ENCODE measurements at places on chromosomes 3 and 15. TPM values are rescaled to one million over a fixed set of nuclear protein-coding genes. Genes with fewer than 3 reads are reported as not detected.
A peak's percentile ranks its signal among the peaks of the same experiment; 100 is the strongest.

DNA sequence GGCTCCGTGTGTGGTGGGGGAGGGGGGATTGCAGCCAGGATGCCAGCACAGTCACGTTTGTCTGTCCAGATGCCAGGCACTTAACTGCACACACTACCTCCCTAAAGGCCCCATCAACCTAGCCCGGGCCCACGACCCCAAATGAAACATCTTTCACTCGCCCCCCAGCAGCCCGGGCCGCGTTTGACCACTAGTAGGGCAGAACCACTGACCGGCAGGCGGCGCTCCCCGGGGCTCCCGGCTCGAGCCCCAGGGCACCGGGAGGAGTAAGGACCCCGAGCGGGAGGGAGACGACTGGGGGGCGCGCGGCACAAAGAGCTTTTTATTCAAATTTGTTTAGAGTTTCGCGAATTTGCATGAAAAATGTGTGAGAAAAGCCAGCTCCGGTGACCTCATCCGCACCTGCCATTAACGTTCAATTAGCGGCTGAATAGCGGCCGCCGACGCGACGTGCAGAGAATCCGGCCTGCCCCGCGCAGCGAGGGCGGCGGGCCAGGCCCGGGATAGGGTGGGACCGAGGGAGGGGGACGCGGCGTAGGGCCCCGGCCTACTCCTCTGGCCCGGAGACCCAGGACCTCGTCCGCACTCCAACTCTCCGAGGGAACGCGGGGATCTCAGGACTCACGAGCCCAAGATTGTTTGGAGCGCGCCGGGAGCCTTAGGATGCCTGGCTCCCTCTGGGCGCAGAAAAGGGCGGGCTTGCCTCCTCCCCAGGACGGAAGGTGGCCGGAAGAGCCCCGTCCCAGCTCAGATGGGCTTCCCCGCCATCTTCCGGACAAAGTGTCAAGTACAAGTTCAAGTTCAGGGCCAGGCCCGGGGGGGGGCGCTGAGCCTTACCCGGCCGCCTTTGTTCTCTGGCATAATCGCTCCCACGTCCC, 64.9 kb upstream of the POLG start:
- DNase-seq: no peak

DNA sequence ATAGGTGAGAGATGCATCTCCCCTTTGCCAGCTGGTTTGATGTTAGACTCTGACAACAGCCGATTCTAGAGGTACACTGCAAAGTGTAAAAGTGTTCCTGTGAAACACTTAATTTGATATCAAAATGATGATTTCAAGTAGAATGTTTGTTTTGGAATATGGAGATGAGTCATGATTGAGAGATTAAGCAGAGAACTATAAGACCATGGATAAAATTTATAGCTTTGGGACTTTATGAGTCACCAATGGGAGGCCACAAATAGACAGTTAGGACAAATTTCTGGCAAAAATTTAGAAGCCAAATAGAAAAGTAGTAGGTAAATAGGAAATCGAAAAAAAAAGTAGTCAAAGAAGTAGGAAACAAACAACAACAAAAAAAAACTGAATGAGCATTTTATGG, 672.5 kb downstream of the NSUN3 start:
- no peak for DNase-seq

DNA sequence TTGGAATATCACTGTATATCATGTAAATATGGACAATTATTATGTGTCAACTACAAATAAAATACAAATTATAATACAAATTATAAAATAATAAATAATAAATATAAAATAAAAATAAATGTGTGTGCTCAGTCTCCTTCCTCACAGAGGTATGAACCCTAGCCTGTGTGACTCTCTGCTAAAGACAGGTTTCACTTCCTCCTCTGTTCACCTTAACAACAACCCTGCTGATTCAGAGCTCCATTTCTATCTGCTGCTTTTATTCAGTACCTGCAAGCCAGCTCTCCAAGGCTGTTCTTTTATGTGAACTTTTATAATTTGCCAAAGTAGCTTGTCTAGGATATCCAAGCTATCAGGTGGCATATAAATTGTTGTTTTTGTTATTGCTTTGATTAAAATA, 610.7 kb upstream of the GRM7 start:
- no peak for DNase-seq

GRCh38 chr3:86815880-86816279, 175.1 kb downstream of the VGLL3 start:
- no peak for DNase-seq

- DNase-seq: no peak
These were observed 626.1 kb downstream of the MAGI1 start for GRCh38 chr3:65412588-65412987.

DNA sequence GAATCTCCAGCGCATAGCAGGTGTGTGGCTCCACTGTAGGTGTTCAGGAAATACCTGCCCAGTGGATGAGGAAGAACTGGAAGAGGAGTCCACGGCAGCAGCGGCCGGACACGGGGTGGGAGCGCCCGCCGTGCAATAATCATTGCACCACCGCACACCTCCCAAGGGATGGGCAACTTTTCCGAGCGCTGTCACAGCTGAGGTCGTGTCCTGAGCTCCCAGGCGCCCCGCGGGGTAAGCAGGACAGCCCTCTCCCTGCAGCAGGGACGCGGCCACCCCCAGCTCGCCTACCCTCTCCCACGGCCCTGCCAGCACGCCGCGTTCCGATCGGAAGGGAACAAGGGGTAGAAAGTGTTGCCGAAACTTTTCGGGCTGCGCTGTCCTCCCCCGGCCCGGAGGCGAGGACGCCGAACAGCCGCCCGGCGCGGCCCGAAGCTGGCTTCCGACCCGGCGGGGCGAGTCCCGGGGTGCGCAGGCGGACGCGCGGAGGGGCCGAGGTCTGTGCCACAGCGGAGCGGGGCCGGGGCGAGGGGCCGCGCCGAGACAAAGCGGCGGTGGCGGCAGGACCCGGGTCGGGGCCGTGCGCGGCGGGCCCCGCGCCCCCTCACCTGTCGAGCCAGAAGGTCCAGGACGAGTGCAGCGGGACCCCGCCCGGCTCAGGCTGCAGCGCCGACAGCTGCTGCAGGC, 475 bp downstream of the EIF4E3 start:
- DNase-seq: peak; percentile 51

DNA sequence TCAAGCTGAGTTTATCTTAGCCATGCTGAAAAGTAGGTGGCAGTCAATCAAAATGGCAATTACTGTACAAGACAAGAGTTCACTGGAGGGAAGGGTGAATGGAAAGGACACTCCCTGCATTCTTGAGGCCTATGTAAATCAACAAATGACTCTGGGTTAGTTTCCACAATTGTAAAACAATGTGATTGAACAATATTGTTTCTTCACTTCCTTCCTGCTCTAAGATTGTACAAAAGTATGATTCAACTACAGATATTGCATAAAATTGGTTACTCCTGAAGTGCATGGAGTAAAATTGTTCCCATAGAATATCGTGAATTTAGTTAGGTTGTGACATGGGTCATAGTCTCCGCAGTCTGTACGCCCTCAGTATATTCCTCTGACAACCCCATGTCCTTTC, 277.6 kb downstream of the LPP start:
- no peak for DNase-seq

DNA sequence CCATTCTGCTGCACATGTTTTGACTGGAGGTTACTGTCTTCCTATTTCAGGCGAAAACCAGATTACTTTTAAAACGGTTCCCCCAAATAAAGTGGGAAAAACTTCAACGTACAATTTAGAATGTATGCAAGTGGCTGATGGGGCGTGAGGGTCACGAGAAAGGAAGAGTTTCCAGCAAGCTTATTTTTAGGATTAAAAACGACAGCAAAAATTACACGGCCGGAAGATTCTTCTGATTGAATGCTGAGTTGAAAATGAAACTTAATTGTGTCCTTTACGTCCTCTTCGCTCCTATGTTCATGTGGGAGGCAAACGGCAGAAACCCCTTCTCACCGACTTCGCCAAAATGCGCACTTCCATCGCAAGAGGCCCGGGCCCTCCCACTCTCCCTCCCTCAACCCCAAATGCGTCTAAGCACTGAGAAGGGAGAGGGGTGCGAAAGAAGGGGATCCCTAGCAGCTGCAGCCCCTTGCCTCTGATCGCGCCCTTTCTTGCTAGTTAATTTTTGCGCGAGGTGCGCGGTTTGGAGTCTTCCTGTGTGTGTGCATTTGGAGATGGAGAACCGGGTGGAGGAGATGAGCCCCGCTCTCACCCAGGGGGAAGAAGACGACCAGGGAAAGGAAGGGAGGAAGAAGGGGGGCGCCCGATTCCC, 656 bp downstream of the CD47 start:
- no peak for DNase-seq

The CCR4 gene
- total RNA-seq: 0.23 TPM
